ENCODE measurements at places on chromosomes 2 and 18.

DNA sequence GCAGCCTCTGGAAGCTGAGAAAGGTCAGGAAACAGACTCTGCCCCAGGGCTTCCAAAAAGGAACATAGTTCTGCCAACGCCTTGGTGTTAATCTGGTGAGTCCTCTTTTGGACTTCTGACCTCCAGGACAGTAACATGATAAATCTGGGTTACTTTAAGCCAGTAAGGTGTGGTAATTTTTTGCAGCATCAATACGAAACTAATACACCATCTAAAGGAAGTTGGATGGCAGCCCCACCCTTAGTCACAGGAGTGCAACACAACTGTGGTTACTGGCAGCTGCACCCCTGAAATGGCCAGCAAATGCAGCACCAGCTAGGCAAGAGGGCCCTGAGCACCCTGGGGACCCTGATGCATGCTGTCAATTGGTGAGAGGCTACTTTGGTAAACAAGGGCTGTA, 25.8 kb downstream of the CREG2 start:
- DNase-seq = peak; percentile 40

DNA sequence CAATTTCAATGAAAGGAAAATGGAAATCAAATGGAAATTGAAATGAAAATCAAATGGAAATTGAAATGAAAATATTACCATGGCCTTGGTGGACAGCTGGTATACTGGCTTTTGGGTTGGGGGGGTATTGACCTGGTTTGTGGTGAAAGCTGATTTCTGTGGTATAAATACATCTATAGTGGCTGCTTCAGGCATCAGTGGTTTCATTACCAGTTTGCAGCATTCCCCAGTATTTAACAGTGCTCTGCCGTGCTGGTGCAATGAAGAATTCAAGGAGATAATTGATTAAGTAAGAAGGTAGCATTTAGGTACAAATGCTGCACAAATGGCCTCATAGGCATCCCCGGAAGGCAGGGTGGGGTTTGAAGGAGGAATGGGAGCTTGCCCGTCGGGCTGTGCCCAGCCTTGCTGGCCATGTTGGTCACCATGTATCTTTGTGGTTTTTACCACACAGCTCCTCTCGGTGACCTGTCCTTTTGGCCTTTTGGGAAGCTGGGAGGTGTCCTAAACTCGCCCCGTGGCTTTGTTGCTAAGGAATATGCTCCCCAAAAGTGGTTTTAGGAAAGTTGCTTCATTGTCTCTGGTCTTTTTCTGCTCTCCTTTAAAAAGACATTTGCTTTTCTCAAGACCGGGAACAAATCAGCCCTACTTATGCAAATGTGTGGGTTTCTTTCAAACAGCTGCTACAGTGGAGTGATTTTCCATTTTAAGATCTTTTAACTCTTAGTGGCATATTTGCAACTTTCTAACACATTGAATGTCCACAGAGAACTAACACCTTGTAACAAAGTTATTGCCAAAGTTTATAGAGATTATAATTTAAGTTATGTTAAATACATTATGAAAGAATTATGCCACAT, 28.6 kb downstream of the SNTG2 start:
- no peak for DNase-seq

DNA sequence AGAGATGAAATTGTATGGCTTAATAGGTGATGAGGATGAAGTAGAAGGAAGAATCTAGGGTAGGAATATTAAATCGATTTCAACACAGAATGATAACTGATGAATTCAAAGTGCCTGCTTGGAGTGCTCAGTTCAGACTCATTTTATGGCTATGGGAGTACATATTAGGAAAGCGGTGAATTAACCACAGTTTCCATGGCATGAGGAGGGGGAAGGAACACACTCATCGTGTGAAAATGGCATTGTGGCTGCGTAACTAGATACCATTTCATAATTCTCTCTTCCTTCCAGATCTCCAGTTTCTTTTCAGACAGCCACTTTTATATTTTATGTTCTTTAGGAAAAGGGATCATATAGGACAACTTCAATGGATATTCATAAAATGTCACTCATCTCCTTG, 232.3 kb upstream of the KCNJ3 start:
- no peak for DNase-seq

- DNase-seq = no peak
These were observed 227.7 kb upstream of the ZEB2 start for GRCh38 chr2:144747571-144747970.

DNA sequence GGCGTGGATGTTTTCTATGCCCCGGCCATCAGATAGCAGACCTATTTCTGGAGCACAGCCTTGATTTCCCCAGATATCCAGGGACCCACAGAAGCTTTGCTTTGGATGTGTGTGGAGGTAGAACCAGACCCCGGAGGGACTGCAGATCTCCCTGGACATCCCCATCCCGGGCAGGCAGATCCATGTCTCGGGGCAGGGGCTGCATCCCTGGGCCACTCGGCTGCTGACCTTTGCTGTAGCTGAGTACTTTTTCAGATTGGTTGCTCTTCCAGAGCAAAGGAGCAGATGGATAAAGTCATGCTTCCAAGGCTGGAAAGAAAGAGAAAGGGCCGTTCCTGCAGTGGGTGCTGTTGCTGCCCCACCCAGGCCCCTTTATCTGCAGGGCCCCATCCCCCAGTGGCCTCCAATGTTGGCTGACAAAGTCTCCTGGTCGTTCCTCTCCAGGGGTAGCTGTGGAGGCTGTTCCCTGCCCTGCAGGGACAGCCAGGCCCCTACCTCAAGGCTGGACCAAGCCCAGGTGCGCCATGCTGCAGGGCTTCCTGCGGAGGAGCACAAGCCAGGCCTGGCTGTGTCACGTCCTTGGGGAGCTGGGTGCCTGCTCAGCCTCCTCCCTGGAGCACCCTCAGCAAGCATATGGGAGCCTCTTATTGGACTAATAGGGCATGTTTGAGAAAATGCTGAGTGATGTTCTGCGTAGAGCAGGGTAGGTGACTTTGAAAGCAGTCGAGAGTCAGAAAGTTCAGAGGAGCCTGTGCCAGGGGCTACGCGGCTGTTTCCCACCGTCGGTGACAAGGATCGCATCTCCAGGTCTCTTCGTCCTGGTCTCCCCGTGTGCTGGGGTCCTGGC, 68.4 kb downstream of the TPO start:
- DNase-seq = no peak

DNA sequence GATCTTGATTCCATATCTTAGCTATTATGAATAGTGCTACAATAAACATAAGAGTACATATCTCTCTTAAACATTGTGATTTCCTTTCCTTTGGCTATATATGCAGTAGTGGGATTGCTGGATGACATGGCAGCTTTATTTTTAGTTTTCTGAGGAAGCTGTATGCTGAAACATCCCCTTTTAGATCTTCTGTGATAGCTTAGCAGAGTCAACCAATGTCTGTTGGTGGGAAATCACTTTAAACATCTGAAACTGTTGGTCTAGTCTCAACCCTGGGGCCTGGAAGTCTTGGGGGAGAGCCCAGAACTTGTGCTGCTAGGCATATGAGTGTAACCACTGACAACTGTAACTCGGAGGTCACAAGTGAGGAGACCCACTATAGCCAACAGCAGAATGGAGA, 378.6 kb upstream of the SLC14A2 start:
- DNase-seq = no peak

- no peak for DNase-seq
These were observed 25.5 kb upstream of the ZCCHC2 start for GRCh38 chr18:62497190-62497772.

GRCh38 chr2:101751875-101752619, 54.5 kb downstream of the MAP4K4 start:
- DNase-seq = no peak

DNA sequence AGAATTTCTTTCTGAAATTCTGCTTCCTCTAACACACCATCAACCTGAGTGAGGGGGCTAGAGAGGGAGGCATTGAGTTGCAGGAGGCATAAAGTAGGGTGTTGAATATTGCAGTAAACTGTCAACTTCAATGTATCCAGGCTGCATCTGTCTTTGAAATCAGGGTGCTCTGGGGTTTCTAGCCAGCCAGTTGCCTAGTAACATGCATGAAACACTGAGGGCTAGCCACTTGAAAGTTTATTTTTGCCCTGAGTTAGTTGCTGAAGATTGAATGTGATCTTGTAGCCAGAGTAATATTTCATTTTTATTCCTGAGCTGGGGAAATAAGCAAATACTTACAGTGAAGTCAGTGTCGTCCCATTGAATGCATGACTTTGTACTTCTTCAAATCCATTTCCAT, 41.9 kb downstream of the LHCGR start:
- no peak for DNase-seq

DNA sequence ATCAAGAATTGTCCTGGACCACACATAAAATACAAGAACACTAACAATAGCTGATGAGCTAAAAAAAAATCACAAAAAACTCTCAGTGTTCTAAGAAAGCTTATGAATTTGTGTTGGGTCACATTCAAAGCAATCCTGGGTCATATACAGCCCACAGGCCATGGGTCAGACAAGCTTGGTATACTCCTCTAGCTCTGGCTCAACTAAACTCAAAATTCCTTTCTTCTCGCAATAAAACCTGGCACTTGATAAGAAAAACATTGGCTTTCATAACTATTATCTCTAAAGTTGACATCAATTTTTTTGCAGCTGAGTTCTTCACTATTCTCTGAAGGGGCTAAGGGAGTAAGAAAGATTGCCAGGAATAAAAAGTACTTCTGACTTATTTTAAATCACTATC, 38.3 kb downstream of the FBXO48 start:
- DNase-seq = no peak

GRCh38 chr2:234399451-234400246, 97.2 kb downstream of the ARL4C start:
- DNase-seq = no peak

GRCh38 chr2:196167666-196168065, 3.7 kb downstream of the STK17B start:
- no peak for DNase-seq

DNA sequence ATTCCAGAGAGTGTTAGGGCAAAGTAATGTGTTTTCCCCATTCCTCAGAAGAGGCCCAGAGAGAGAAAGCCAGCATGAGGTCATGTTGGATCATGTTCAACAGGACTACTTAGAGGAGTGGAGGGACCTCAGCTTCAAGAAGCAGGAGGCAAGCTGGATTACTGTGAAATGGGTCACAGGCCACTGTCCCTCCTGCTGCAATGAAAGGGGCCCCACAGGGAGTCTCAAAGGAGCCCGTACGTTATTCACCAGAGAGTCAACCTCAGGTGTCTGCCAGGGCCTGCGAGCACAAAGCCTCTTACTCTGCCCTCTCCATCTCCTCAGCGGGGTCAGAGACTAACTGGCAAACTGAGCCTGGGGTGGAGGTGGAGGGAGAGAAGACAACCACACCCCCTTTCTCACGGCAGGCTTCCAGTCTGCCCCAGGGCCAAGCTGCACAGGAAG, 27.2 kb upstream of the ACYP2 start:
- DNase-seq = no peak

DNA sequence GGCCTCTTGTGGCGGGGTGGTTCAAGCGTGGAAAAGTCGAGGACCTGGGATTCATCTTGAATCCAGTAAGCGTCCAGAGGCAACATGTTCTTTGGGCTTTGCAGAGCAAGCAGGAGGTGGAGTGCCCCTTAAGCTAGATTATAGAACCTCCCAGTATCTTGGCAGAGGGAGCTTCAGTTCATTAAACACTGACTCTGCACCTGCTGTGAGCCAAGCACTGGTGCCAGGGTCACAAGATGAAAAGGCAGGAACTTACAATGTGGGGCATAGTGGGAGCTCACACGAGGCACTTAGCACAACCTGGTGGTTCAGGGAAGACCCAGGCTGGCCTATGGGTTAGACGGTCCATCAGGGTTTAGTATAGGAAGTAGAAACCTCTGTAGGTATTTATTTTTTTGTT, 7.4 kb upstream of the FZD5 start:
- no peak for DNase-seq
